Breast epithelium (tissue), 4 donors: ENCODE measurements at places on chromosomes 16 and 17.

DNA sequence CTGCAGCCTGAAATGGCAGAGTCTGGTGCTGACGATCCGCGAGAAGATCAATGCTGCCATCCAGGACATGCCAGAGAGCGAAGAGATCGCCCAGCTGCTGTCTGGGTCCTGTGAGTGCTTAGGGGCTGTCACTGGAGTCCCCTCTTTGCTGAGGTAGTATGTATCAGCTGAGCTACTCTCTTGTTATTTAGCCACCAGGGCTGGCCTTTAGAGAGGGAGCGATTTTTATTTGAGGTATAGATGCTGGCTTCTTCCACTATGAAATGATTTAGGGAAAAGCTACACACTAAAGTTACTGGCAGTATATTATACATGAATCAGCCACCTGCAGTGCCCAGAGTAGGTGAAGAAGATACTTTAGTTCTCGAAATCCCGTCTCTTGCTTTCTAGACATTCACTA, 2.6 kb downstream of the CDK5RAP3 start:
- no peak for DNase-seq

DNA sequence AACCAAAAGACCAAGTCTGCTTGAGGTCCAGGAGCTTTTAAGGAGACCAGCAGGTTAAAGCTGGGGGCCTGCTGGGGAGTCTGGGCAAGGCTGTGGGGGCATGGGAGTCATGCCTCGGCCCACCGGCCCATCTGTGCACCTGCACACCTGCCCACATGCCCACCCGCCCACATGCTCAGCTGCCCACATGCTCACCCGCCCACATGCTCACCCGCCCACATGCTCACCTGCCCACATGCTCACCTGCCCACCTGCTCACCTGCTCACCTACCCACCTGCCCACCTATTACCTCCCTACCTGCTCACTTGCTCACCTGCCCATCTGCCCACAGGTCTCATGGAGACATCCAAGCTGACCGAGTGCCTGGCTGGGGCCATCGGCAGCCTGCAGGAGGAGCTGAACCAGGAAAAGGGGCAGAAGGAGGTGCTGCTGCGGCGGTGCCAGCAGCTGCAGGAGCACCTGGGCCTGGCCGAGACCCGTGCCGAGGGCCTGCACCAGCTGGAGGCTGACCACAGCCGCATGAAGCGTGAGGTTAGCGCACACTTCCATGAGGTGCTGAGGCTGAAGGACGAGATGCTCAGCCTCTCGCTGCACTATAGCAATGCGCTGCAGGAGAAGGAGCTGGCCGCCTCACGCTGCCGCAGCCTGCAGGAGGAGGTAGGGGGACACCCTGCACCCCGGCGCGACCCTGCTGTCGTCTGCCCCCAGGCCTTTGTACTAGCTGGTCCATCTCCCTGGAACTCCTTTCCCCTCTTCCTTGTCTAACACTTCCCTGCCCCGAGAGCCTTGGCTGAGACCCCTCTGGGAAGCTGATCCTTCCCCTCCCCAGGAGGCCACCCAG, 14.0 kb downstream of the CARD14 start:
- DNase-seq, result no peak

DNA sequence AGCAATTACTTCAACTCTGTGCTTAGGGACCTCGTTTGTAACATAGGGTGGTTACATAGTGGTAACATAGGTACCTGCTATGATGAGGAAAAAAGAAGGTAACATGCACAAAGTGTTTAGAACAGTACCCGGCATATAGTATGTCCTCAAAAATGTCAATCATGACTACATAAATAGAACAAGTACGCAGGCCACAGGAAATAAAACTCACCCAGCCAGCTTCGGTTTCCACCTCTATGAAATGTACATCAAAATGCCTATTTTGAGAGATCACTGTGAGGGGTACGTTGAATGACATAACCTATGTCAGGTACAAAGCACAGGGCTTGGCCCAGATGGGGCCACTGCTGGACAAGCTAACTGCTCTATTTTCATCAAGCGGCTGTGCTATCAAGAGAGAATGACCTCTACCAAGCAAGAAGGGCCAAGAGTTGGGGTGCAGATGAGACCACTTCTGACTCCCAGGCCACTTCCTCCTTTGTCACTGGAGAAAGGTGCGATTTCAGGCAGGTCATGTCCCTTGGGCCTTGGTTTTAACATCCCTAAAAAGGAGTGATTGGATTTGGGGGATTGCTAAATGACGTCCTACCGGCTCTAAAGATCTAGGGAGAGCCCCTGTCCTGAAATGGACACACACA, 45.4 kb downstream of the WSB1 start:
- no peak for DNase-seq

GRCh38 chr16:60107871-60108270, 1373.8 kb upstream of the GOT2 start:
- no peak for DNase-seq

DNA sequence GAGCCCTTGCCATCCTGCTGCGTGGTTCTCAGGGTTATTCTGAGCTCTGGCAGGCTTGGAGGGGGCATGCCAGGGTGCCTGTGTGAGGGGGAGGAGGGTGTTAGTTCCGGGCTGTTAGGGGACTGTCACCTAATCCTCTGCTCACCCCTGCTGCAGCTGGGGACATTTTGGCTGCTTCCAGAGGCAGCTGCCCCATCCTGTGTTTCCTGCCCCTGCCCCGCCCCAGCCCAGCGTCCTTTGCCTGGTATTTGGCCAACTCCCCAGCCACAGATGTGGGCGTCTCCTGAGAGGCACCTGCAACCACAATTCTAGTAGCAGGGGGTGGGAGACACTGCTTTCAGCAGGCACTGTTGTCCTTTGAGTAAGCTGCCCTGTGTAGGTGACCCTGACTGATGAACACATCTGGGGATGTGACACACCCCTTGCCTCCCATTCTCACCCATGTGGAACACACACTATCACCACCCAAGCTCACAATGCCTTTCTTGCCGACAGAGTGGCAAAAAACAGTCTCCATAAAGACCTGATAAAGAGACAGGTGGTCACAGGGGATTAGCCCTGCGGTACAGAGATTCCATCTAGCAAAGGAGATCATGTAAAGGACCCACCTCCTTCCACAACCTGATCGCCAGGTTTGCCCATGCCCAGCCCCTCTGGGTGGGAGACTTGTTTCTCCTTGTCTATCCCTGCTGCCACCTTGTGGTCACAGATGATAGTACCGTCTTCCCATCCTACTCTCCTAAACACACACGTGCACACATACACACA, at the start of gene CHRNE:
CHRNE (minus strand) TSS at position 48 of the 768 bp plus-strand sequence; CDS start at position 13, 35 bp downstream.
- peak; percentile 77 for DNase-seq

DNA sequence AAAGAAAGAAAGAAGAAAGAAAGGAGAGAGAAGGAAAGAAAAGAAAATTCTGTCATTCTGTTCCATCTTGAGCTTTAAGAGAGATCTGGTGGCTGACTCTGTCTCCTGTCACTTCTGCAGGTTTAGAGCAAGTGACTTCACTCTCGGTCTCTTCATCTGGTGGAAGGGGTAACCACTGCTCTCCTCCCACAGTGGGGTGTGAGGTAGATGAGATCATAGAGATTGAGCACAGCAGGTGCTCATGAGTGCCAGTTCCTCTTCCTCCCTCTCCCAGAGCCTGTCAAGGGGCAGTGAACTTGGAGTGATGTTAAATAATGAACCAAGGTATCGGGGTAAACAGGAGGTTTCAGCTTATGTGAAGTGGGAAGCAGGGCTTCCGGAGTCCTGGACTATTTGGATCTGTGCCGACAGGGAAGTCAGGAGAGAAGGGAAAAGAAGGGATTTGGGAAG, 47.7 kb downstream of the BEAN1 start:
- no peak for DNase-seq

DNA sequence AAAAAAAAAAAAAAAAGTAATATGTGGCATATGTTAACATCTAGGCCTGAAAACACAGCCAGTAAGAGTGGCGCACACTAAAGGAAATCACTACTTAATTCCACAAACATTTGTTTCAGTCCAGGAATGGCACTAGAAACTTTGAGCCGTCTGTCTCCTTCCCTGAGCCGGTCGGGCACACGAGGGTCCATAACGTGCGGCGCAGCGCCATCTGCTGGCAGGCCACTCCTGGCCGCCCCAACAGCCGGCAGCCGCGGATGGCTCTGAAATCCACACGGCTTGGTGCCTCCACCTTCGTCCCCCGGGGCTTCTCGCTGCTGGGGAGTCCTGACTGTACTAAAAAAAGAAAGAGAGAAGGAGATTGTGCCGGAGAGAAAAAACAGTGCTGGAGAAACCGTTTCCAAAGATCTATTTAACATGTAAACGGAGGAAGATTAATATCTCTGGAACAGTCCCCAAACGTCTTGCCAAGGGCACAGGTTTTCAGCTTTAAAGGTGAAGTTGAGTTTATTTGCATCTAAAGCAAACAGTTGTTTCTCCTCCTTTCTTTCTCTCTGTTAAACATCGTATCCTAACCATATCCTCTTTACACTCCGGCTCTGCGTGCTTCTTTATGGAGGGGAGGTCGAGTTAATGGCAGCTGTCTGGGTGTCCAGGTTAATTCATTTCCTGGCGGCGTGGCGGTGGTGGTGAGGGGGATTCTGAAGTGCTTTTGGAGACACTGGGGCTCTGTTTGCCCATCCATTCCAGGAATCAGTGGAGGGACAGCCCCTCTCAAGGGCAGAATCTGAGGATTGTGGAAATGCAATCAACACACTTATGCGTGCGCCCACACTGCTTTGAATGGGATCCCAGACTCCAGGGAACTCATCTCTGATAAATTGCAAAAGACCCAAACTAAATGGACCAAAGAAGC, 611.3 kb upstream of the SALL1 start:
- DNase-seq, result peak; percentile 47

DNA sequence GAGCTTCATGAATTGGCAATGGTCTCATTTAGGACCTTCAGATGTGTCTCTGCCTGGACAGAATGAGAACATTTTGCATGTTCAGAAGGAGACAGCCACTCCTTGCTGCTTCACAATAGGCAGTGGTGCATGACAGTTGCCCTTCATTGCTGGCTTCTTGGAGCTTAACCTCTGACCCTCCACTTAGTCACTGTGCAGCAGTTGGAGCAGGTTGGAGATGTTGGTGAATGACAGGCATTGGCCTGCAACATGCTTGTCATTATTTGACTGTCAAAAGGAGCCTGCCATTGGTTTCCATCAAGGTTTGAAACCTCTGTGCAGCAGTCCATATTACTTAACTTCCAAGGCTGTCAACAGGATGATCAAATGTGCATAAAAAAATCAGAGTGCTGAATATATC, 22.7 kb downstream of the FTO start:
- no peak for DNase-seq

DNA sequence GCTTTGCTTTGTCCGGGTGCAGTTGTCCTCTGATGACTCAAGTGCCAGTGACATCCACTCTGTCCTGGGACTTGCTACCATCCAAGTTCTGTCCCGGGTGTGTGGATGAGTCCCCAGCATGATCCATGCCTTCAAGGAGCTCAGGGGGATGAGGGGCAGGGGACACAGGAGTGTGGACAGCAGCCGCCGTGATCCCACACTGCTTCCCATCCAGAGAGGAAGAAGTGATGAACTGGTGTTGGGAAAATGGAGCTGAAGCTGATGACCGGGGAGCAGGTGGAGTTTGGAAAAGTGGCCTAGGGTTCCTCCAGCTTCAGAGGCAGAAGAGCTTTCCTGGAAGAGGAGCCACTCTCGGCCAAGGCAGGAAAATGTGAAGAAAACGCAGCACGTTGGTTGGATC, 249.6 kb upstream of the TNRC6C start:
- DNase-seq, result peak; percentile 7

GRCh38 chr17:68292689-68293040, 1.4 kb downstream of the ARSG start:
- no peak for DNase-seq

DNA sequence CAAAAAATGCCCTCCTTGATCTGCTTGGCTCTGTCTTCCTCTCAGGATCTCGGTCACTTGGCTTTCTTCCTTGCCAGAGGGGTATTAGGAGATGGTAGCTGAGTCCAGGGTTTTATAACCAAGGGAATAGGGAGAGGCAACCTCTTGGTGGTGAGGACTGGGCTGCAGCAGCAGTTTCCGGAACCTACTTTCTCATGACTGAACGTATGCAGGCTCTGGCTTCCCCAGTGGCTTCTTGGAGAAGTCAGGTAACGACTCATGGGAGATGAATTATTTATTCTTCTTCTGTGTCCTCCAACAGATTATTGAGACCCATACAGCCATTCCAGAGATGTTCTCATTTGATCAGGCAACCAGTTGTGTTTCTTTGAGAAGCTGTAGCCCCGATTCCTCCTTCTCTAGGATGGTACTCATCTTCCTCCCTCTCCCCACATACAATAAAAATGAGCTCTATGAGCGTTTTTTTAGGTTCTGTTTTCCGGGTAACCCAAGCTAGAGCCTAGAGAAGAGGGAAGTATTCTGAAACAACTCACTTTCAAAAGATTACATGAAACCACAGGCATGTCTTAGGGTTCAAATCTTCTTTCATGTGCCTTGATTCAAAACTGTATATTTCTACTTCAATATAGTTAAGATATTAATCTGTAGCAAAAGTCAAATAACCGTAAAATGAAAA, 22.3 kb upstream of the DHX40 start:
- no peak for DNase-seq

DNA sequence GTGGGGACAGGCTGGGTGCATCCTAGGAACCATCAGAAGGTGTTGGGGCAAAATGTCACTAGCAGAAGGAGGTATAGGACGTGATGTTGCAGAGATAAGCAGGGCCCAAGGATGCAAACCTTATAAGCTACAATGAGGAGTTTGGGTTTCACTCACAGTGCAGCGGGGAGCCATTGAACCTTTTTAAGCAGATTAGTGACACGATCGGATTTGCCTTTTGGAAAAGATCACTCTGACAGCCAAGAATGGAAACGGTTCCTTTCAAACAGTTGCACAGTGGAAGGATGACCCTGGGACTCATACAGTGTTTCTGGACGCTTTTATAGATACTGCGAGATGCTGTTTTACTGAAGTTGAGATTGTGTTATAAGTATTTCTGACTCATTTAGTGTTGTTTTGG, 131.8 kb upstream of the CACNG3 start:
- no peak for DNase-seq

GRCh38 chr16:23424292-23424958, 28.6 kb downstream of the COG7 start:
- DNase-seq, result peak; percentile 90

- no peak for DNase-seq
These were observed 454 bp downstream of the CCDC40 start for GRCh38 chr17:80036715-80037477.

- DNase-seq, result no peak
These were observed 11.1 kb upstream of the CLEC18A start for GRCh38 chr16:69939821-69940585.

GRCh38 chr16:80527297-80527696, 13.5 kb upstream of the DYNLRB2 start:
- DNase-seq, result no peak

- DNase-seq, result peak; percentile 73
These were observed at the start of gene CLDN9 for GRCh38 chr16:3012828-3013420. Gene CLDN9 (plus strand): TSS chr16:3012923. CDS start chr16:3013363, 440 bp downstream.

GRCh38 chr16:3587547-3588110, 10.4 kb upstream of the NLRC3 start:
- no peak for DNase-seq
